Omental fat pad (tissue), 4 donors: ENCODE measurements at places on chromosomes 4 and X. TPM values are rescaled to one million over a fixed set of nuclear protein-coding genes. Genes with fewer than 3 reads are reported as not detected.

DNA sequence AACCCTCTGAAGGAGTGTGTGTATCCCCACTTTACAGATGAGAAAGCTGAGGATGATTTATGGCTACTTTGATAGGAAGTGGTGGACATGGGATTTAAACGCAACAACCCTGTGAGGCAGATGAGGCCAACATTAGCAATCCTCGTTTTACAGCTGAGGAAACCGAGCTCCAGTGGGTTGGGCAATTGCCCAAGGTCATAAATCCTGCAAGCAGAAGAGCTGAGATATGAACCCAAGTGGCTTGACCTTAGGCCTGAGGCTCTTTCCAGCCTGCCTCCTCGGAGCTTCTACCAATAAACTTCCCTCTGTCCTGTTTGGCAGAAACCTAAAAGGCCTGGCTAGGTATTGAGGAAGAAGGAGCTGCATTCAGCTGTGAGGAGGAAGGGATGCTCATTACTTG is 185.5 kb upstream of the RBPJ start:
- no peak for DNase-seq

DNA sequence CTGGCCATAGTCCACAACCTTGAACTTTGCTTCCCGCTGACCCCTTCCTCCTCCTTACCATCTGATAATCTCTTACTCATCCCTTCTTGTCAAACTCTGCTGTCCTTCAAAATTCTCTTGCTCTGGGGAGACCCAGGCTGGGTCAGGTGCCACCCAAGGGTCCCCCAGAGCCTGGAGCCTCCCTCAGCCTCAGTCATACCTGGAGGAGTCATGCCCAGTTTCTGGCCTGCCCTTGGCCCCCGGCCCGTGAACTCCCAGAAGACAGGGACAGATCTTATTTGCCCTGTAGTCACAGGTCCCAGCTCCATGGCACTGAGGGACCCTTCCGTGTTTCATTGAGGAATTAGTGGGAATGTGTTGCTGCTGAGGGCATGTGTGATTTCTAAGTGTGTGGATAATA is 4.7 kb upstream of the GPR78 start:
- no peak for DNase-seq

- DNase-seq = no peak
Observed at GRCh38 chr4:70737006-70737405, 15.2 kb downstream of the RUFY3 start.

The NPFFR2 gene
- 0.93 TPM for total RNA-seq

GRCh38 chrX:42973321-42973720 is 195.4 kb upstream of the PPP1R2C start:
- no peak for DNase-seq

- DNase-seq = no peak
Observed at GRCh38 chr4:25913056-25913850, 767 bp upstream of the SMIM20 start.
